ENCODE measurements at places on chromosomes 6 and 20. TPM values are rescaled to one million over a fixed set of nuclear protein-coding genes. Genes with fewer than 3 reads are reported as not detected.

Gene SRMS
- 0.70 TPM for total RNA-seq

Gene RNF39
- total RNA-seq: 0.26 TPM

Gene ZNF512B
- 46.0 TPM for total RNA-seq

Gene FITM2
- total RNA-seq: 1.7 TPM

DNA sequence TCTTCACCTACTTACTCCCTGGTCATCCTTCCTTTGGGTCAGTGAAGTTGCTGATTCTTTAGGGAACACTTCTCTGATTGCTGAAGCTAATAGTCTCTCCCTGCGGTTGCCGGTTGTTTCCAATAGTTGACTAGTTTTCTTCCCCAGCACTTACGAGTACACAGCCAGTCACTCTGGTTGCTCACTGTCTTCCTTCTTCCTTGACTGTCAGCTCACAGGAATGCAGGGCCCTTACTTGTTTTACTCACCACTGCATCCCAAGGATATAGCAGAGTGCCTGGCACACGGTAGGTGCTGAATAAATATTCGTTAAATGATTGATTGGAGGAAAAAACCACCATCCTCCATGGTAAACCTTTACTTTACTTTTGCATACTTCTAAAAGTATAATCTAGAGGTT, 345.0 kb downstream of the QKI start:
- DNase-seq: no peak

DNA sequence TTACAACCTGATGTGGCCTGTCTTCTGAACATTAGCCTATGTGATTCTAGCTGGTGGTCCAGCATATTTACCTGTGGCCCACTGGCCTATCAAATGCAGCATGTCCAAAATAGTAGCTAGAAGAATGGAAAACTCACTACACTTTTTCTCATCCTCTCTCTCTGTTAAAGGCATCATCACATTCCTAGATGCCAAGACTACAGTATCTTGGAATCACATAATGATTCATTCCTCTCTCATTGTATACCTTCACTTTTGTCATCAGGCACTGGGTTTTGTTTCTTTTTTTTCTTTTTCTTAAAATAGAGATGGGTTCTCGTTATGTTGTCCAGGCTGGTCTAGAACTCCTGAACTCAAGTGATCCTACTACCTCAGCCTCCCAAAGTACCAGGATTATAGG, 45.0 kb downstream of the FAM83B start:
- no peak for DNase-seq

Data from H9 (cell line).